ENCODE measurements at places on chromosomes 16 and 17. TPM values are rescaled to one million over a fixed set of nuclear protein-coding genes. Genes with fewer than 3 reads are reported as not detected.

GRCh38 chr16:25258861-25259179 is 1.2 kb upstream of the ZKSCAN2 start:
- no peak for DNase-seq

DNA sequence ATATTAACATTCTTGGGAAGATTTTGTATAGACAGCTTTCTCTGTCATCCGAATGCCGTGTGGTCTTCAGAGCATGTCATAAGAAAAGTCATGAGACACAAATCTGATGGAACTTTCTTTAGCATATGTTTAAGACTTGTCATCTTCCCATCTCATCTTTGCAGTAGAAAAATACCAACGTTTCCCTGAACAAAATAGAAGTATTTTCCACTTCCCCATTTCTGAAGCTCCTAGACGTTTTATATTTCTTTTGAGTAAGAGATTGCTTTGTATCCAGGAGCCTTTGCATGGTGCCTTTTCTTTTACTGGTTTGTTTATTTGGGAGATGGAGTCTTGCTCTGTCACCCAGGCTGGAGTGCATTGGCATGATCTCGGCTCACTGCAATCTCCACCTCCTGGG is 235.1 kb downstream of the PRKCA start:
- no peak for DNase-seq

GRCh38 chr16:85525420-85526184 is 87.5 kb upstream of the GSE1 start:
- DNase-seq: no peak

DNA sequence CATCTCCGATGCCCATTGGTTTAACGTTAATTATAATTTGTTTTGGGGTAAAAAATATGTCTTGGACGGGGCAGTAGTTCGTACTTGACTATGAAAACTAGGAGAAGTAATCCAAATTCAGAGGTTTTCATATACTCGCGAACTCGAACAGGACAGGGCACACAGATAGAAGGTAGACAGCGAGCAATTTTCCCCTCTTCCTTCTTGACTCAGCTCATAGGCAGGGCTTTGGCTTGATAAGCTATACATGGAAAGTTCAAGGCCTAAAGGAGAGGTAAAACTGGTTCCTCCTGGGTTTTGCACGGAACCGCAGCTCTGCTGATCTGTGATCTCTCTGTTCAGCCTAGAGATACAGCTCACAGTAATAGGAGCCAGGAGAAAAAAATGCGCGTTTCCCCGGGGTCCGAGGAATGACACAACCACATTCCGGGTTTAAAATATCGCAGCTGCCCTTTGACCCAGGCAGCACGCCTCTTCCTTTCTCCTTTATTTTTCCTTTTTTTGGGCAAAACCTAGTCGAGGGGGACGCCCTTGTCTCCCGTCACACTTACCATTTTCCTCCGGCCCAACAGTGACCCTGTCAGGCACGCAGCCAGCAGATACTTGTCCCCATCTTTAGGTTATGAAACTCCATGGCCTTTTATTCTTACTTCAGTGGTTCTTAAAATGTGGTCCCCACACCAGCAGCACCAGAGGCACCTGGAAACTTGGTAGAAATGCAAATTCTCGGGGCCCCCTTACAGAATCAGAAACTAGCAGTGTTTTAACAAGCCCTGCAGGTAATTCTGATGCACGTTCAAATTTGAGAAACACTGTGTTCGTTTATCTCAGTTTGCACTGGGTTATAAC is 1.7 kb upstream of the LASP1 start:
- no peak for DNase-seq

Gene CMTM1
- 4.3 TPM for total RNA-seq

Gene ACSM2B
- not detected for total RNA-seq
